ENCODE measurements at places on chromosomes 13 and 19.

DNA sequence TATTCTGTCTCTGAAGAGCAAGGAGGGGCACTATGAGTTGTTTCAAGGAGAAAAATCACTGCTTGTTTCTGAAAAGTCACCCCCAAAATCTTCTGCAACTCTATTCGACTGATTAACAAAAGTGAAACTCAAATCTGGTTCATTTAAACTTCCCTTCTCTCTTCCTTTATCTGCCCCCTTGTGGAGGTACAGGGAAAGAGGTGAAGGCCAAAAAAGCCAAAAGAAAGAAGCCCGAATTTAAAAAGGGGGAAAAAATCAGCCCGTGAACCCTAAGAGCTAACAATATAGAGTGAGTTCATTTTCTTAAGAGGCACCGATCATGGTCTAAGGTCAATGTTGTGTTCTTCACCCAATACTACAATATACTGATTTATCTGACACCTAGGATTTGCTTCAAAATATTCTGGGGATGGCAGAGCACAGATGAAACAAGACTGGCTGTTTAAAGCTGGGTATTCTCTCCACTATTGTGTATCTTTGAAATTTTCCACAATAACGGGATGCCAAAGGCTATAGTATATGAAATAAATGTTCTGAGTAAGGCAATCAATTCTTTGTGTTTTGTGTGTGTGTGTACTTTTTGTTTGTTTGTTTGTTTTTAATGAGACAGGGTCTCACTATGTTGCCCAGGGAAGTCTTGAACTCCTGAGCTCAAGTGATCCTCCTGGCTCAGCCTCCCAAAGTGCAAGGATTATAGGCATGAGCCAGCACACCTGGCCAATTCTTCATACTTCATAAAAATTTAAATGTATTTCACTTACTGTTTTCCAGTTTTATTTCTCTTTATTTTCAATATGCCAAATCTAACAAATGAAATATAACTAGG, 55.0 kb upstream of the EEF1AKMT1 start:
- no peak for DNase-seq

- no peak for DNase-seq
Observed at GRCh38 chr13:114298866-114299265, 15.4 kb upstream of the CHAMP1 start.

DNA sequence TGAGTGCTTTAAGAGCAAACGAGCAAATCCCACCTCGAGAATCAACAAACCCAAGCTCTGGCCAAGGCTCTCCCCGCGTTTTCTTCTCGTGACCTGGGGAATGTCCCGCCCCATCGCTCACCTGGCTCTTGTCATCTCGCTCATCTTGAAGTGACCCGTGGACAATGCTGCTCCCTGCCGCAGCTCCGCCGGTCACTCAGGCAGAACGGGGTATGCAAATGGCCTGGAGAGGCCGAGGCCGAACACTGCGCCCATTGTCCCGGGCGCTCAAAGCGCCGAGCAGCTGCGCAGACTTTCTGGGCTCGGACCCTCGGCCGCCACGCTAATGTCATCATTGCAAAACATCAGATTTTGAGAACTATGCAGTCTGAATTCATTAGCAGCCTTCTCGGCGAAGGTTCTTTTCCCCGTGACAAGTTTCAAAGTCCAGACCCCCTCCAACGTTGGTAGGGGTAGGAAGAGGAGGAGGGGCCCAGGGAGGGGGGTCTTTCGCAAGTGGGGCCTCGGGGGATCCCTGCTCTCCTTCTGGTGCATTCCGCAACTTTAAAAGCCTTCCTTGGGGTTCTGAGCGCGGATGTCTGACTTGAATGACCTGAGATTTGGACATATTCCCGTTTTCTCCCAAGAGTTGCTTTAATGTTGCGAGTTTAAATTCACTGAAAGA, 39.7 kb downstream of the SOX1 start:
- no peak for DNase-seq

GRCh38 chr19:49086296-49086695, 1.0 kb downstream of the SNRNP70 start:
- DNase-seq = no peak

Measured in COLO829 (cell line).